Glutamatergic neuron (in vitro differentiated cells): ENCODE measurements at places on chromosomes 3 and 15.

DNA sequence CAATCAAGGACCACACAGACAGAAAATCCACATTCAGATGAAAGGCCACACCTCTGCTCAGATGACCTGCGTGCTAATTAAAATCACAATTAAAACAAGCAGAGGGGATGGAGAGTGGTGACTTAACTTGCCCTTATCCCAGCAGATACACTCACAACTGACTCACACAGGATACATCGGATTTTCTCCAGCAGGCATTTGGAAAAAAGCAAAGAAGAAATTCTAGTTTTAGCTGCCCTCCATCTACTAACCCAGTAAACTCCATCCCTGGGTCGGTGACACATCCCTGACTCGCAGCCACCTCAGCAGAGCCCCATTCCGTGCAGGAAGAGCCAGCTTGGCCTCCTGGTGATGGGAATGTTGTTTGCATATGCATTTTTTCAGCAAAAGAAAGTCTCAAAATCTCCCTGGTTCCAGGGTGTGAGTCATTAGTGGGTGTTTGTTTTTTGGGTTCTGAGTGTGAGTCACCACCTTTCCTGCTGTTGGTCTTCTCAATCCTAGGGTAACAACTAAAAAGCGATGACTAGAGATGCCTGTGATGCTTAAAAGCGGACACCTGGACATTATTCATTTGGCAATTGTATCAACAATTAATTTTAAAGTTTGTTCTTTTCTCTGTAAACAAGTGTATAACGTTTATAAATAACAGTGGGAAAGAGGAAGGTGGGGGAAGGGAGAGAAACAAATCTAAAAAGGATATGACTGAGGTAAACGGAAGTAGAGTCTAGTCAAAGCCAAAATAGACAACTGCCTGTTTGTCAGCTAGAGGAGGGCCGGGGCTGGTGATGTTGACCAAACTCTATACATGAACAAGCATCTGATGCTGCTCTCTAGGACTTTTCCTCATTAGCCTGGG is 49.8 kb upstream of the SLC4A7 start:
- H3K4me1 ChIP-seq = peaks cover 2% of the 10 kb centered on the region
- H3K27me3 ChIP-seq = peaks cover 3% of the 10 kb centered on the region
- H3K36me3 ChIP-seq = no peaks in the 10 kb centered on the region
- H3K27ac ChIP-seq = no peak overlapping the region

DNA sequence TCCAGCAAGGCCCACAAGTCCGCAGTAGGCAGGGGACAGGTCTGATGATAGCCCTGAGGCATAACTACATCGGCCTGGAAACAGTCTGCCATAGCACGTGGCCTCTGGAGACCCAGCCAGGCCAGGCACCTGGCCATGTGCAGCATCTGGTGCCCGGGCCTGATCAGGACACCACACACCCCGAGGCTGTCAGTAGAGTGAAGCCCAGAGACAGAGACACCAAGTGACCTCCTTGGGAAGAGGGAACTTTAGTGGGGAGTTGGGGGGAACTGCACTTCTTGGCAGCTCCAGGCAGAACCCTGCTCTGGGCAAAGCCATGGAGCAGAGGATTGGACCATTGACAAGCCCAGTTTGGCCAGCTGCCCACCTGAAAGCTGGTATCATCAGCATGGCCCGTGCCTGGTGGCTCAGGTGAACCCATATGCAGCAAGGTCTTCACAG is 1.2 kb downstream of the SHISA5 start:
- H3K27me3 ChIP-seq = peaks cover 7% of the 10 kb centered on the region
- H3K4me1 ChIP-seq = peaks cover 17% of the 10 kb centered on the region
- H3K4me3 ChIP-seq = peak overlapping the region; percentile 62
- peak overlapping the region; percentile 64 for H3K27ac ChIP-seq
- H3K36me3 ChIP-seq = peaks cover 10% of the 10 kb centered on the region

GRCh38 chr3:173153631-173154030 is 12.6 kb upstream of the SPATA16 start:
- H3K27ac ChIP-seq = no peak overlapping the region
- no peak for DNase-seq
- H3K36me3 ChIP-seq = no peaks in the 10 kb centered on the region
- H3K4me3 ChIP-seq = no peak overlapping the region
- no peaks in the 10 kb centered on the region for H3K4me1 ChIP-seq
- peaks cover 3% of the 10 kb centered on the region for H3K27me3 ChIP-seq

- H3K27ac ChIP-seq = no peak overlapping the region
- H3K36me3 ChIP-seq = no peaks in the 10 kb centered on the region
- H3K4me3 ChIP-seq = no peak overlapping the region
- peaks cover 11% of the 10 kb centered on the region for H3K4me1 ChIP-seq
- DNase-seq = no peak
Measured at GRCh38 chr15:88909956-88910831, 3.0 kb downstream of the MFGE8 start.

- no peak for DNase-seq
- no peak overlapping the region for H3K27ac ChIP-seq
- H3K4me3 ChIP-seq = no peak overlapping the region
- H3K27me3 ChIP-seq = peaks cover 5% of the 10 kb centered on the region
- no peaks in the 10 kb centered on the region for H3K4me1 ChIP-seq
Measured at GRCh38 chr15:91252322-91252721, 152.3 kb downstream of the SV2B start.

DNA sequence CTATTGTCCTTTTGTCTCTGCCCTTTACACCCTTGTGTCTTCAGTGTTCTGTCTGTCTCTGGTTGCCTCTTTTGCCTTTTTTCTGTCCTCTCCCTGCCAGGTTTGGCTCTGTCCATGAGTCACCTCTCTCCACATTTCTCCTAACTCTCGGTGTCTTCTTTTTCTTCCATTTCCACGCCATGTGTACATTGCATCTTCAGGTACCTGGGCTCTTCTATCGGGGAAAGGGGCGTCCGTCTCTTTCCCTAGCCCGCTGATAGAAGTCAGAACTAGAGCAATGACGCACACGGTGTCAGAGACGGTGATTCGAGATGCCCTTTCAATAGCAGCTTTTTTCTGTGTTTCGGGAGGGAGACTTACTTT is 641 bp downstream of the OPA1 start:
- H3K27me3 ChIP-seq = peaks cover 8% of the 10 kb centered on the region
- peak overlapping the region; percentile 99 for H3K27ac ChIP-seq
- peaks cover 10% of the 10 kb centered on the region for H3K4me1 ChIP-seq
- peak overlapping the region; percentile 100 for H3K4me3 ChIP-seq

- no peaks in the 10 kb centered on the region for H3K27me3 ChIP-seq
- H3K36me3 ChIP-seq = no peaks in the 10 kb centered on the region
- no peak overlapping the region for H3K27ac ChIP-seq
Measured at GRCh38 chr3:116707531-116707930, 2.0 kb upstream of the TUSC7 start.

GRCh38 chr3:42080453-42080872 is 10.7 kb upstream of the TRAK1 start:
- H3K36me3 ChIP-seq = peaks cover 9% of the 10 kb centered on the region
- DNase-seq = no peak
- H3K27me3 ChIP-seq = peaks cover 14% of the 10 kb centered on the region

DNA sequence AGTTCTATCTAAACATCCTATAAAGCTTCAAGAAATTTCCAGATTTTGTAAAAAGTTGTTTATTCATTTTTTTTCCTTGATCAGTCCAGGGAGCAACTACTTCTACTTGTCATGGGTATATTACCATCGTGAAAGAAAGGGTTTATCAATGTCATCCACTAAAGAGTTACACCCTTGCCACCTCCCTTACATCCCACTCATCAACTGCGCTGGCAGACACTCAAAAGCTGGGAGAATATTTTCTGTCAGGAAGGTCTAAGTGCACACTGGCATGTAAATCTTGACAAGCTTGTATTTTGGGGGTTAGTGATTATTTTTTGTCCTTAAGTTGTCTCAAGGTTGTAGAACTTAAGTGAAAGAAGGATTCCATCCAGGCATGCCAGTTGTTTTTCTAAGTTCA is 188.3 kb upstream of the ARL6 start:
- no peak for DNase-seq
- H3K36me3 ChIP-seq = no peaks in the 10 kb centered on the region
- no peak overlapping the region for H3K4me3 ChIP-seq
- no peaks in the 10 kb centered on the region for H3K27me3 ChIP-seq
- no peak overlapping the region for H3K27ac ChIP-seq
- H3K4me1 ChIP-seq = peaks cover 2% of the 10 kb centered on the region

- no peak for DNase-seq
- H3K4me1 ChIP-seq = peaks cover 22% of the 10 kb centered on the region
Measured at GRCh38 chr15:90058308-90058707, 44.0 kb downstream of the IDH2 start.

DNA sequence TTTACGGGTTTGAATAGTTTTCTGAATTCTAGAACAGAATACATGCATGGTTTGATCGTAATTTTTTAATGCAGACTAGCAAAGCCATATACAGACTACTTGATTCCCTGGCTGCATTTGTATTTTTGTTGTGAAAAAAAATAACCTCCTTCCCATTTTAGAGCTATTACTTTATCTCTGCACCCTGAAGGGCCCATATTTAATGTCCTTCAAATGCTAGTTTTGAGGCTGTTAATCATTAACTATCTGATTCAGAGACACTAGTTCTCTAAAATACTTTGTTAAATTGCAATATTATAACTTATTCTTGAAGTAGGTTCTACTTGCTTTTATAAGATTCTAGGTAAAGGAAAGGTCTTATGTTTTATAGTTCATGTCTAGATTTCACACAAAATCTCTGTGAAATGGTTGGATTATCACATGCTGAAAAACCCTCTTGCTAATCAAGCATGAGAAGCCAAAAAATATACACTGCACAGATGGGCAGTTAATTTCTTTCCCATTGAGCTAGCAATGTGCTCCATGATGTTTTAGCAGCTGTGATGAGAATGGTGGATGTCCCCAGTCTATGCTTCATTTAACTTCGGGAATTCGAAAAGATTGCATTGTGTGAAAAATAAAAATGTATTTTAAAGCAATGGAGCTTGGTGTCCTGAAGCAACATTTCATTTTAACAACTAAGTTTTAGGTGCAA is 634.0 kb upstream of the BCHE start:
- H3K4me3 ChIP-seq = no peak overlapping the region
- no peaks in the 10 kb centered on the region for H3K36me3 ChIP-seq
- no peak overlapping the region for H3K27ac ChIP-seq

DNA sequence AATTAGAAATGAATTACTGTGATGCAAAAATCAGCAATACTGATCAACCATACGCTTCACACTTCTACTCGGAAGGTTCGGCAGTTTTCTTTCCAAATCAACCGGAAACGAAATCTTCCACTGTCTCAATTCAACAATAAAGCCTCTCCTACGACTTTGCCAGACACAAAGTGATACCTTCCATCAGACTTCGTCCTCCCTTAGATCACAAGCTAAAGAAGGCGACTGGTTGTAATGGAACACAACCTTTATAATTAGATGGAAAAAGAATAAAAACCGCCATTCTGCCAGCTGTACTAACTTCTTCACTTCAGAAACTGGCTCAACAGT is 618 bp downstream of the PARL start:
- peak overlapping the region; percentile 99 for H3K4me3 ChIP-seq
- H3K36me3 ChIP-seq = no peaks in the 10 kb centered on the region
- H3K4me1 ChIP-seq = peaks cover 14% of the 10 kb centered on the region
- DNase-seq = no peak
- peak overlapping the region; percentile 75 for H3K27ac ChIP-seq
- peaks cover 4% of the 10 kb centered on the region for H3K27me3 ChIP-seq

GRCh38 chr3:59254433-59254832 is 204.6 kb upstream of the CFAP20DC start:
- H3K4me1 ChIP-seq = peaks cover 5% of the 10 kb centered on the region
- DNase-seq = no peak
- H3K27me3 ChIP-seq = peaks cover 2% of the 10 kb centered on the region
- H3K36me3 ChIP-seq = no peaks in the 10 kb centered on the region
- H3K4me3 ChIP-seq = no peak overlapping the region
- H3K27ac ChIP-seq = no peak overlapping the region

- DNase-seq = no peak
- no peak overlapping the region for H3K27ac ChIP-seq
- H3K4me3 ChIP-seq = no peak overlapping the region
- H3K36me3 ChIP-seq = no peaks in the 10 kb centered on the region
Measured at GRCh38 chr15:27763514-27763913, 335.6 kb downstream of the OCA2 start.

GRCh38 chr15:96358001-96358801 is 27.7 kb downstream of the NR2F2 start:
- peaks cover 31% of the 10 kb centered on the region for H3K27me3 ChIP-seq
- H3K4me1 ChIP-seq = peaks cover 10% of the 10 kb centered on the region
- peak overlapping the region; percentile 75 for H3K4me3 ChIP-seq
- no peak for DNase-seq
- H3K36me3 ChIP-seq = no peaks in the 10 kb centered on the region

DNA sequence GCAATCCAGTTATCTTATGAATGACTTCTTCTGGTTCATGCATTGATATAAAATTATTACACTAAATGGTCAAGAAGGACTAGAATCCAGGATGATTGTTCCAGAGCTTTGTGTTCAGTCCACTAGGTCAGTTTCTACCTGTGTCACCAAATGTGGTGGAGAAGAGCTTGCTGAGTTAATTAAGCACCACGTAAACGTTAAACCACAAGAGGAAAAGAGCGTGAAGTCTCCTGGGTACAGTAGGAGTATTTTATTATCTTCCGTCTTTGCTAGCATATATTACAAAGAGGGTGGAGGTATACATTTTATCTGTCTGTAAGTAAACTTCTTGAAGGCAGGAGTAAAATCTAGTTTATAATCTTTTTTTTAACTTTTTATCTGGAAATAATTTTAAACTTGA is 23.5 kb downstream of the CHP1 start:
- no peak for DNase-seq
- H3K27ac ChIP-seq = no peak overlapping the region
- H3K36me3 ChIP-seq = no peaks in the 10 kb centered on the region
- no peaks in the 10 kb centered on the region for H3K4me1 ChIP-seq

GRCh38 chr15:42150219-42150970 is 6.0 kb downstream of the PLA2G4F start:
- no peaks in the 10 kb centered on the region for H3K36me3 ChIP-seq
- peaks cover 6% of the 10 kb centered on the region for H3K27me3 ChIP-seq
- no peak overlapping the region for H3K27ac ChIP-seq
- no peaks in the 10 kb centered on the region for H3K4me1 ChIP-seq
- no peak overlapping the region for H3K4me3 ChIP-seq
- no peak for DNase-seq

GRCh38 chr3:133457025-133457424 is 57.2 kb downstream of the BFSP2 start:
- no peak overlapping the region for H3K4me3 ChIP-seq
- H3K27ac ChIP-seq = no peak overlapping the region
- no peaks in the 10 kb centered on the region for H3K36me3 ChIP-seq
- H3K4me1 ChIP-seq = peaks cover 18% of the 10 kb centered on the region
- H3K27me3 ChIP-seq = peaks cover 6% of the 10 kb centered on the region
- DNase-seq = peak; percentile 22

DNA sequence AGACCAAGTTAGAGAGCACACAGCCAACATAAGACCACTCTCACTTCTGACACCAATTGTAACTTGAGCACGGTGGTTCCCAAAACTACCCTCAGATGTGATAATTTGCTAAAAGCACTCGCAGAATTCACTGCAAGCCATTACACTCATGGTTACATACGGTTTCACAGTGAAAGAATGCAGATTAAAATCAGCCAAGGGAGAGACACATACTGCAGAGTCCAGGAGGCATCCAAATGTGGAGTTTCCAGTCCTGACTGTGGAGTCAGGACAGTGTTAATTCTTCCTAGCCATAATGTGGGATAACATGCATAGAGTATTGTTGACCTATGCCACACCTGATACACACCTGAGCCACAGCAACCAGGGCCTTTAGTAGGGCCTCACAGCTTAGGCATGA is 956.4 kb downstream of the NTRK3 start:
- H3K36me3 ChIP-seq = no peaks in the 10 kb centered on the region
- H3K27ac ChIP-seq = no peak overlapping the region
